ENCODE measurements at places on chromosomes 5 and 9.

GRCh38 chr9:4276856-4277255 lies 23.0 kb downstream of the GLIS3 start:
- DNase-seq = no peak

- DNase-seq = no peak
Observed at GRCh38 chr5:103211576-103212561, 46.7 kb upstream of the MACIR start.

GRCh38 chr5:96172436-96172835 lies 210.8 kb upstream of the ELL2 start:
- peak; percentile 75 for DNase-seq

GRCh38 chr9:108333530-108333983 lies 522.2 kb downstream of the ACTL7B start:
- DNase-seq = no peak

DNA sequence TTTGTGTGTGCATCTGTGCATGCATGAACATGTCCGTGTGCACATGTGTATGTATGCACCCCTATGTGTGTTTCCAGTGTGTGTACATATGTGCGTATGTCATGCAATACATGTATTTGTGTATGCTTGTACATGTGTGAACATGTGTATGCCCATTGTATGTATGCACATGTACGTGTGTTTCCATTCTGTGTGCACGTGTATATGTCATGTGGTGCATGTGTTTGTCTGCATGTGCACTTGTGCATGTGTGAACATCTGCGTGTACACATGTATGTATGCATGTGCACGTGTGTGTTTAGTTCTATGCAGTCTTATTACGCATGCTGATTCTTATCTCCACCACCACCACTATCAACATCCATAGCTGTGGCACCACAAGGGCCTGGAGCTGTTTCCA lies 403.5 kb upstream of the IRX4 start:
- no peak for DNase-seq

- no peak for DNase-seq
Observed at GRCh38 chr5:136679233-136679632, 313.9 kb upstream of the TRPC7 start.

GRCh38 chr5:15544039-15544438 lies 44.1 kb downstream of the FBXL7 start:
- DNase-seq = no peak

DNA sequence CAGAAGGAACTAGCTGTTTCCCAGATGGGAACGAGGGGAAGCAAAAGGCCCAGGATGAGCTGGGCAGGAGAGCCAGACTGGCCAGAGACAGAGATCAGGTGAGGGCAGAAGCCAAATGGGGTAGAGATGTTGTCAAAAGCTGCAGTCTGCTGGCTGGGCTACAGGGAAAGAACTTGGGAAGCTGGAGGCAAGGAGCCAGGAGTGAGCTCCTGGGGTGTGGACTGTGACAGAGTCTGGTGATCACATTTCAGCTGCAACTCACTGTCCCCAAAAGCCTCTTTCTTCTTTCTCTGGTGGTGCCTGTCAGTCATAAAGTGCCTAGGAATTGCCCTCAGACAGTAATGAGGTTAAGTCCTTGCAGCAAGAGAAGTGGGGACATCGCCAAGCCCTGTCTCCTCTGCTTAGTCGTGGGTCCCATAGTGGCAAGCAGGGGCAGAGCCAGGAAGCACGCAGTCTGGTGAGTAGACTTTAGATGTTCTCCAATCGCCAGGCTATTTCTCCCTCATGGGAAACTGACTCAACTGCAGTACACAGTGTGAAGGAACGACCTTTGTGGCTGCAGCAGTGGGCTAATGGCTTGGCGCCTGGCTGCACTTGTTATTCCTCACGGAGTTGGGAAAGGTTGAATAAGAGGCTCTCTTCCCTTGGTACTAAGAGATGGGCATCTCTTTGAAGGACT lies 2.5 kb upstream of the FSD1L start:
- no peak for DNase-seq

- no peak for DNase-seq
Observed at GRCh38 chr5:56506211-56506965, 273.3 kb upstream of the ANKRD55 start.

- no peak for DNase-seq
Observed at GRCh38 chr5:171275841-171276544, 33.1 kb upstream of the TLX3 start.

DNA sequence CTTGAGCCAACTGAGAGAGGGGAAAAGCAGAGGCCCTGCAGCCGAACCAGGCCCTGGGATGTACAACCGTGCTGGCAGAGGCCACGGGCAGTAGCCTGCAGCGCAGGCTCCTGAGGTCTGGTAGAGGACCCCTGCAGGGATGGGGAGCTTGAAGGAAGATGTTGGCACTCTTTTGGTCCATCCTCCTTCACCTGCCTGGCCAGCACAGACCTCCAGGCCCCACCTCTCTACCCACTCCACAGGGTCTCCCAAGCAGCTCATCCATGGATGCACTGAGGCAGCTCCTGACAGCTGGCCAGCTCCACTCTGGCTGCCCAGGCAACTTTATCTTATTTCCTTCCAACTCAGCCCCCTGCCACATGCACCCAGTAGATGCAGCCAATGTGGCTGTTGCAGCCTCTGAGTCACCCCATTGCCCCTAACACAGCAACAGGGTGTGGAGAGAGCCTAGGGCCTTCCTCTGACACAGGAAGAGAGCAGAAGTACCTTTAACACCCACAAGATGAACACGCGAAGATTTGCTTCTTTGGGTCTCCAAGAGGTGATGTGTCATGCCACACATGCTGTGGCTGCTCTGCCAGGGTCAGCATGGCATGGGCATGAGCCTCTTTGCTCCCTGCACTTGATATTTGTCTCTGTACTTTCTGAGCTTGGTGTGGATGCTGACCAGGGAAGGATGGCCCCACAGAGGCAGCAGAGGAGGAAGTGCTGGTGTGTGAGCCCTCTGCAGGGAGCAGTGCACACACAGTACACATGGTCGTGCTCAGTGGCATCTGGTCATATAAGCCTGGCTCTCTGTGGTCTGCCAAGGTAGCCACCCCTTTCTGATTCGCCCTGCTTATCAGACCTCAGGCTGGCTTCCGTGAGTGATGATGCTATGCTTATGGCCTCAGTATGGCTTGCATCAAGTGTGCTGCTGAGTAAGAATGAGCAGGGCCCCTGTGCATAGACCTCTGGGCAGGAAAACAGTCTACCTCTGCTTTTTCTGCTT lies 117.2 kb downstream of the NRG2 start:
- no peak for DNase-seq

DNA sequence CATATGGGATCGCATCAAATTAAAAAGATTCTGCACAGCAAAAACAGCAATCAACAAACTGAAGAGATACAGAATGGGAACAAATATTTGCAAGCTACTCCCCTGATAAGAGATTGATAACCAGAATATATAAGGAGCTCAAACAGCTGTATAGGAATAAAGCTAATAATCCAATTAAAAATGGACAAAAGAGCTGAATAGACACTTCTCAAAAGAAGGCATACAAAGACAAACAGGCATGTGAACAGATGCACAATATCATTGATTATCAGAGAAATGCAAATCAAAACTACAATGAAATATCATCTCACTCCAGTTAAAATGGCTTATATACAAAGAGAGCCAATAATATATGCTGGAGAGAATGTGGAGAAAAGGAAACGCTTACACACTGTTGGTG lies 110.6 kb downstream of the PLCXD3 start:
- no peak for DNase-seq

DNA sequence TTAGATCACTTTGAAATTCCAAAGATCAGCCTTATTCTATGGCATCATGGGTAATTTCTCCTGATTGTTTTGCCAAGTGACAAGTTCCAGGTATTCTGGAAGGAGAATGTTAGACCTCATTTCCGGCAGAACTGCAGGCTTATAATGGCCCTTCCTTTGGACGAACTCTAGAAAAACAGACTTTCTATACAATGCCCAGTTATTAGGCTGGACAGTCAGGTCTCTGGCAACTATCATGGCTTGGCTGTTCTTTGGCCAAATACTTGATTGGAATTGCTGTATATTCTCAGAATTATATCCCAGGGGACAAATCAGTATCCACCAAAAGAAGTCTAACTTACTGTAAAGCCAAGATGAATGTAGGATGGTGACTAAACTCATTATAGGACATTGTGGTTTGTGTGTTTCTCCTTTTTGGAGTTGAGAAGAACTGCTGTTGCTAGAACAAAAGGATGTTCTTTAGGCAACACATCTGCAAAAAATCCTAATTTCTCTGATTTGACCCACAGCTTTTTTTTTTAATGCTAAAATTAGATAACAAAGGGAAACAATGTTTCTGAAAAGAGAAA lies 69.0 kb downstream of the ADAMTSL1 start:
- DNase-seq = peak; percentile 42

- no peak for DNase-seq
Observed at GRCh38 chr5:108686676-108687075, 61.0 kb upstream of the FER start.

GRCh38 chr5:177393990-177394389 lies 6.5 kb downstream of the PFN3 start:
- no peak for DNase-seq

GRCh38 chr5:103646698-103647614 lies 84.4 kb upstream of the NUDT12 start:
- DNase-seq = no peak

DNA sequence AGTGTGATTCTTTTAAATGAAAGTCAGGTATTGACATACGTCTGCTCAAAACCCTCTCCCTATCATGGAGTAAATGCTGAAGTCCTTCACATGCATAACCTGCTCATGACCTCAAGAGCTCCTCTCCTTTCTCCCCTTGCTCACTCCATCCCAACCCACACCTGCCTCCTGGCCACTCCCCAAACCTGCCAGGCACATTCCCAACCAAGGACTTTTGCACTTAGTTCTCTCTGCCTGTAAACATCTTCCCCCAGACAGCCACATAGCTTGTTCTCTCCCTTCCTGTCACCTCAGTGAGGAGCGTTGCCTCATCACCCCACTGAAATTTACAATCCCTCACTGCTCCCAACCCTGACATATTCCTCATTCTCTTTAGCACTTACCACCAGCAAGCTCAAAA lies 8.7 kb downstream of the SETD9 start:
- no peak for DNase-seq

- DNase-seq = peak; percentile 35
Observed at GRCh38 chr9:124665391-124666058, 105.6 kb downstream of the NR6A1 start.

- DNase-seq = peak; percentile 71
Observed at GRCh38 chr9:87725900-87726709, at the start of gene CTSL. Gene CTSL (plus strand): TSS chr9:87726119. CDS start chr9:87727604, 1,485 bp downstream.

- DNase-seq = peak; percentile 44
Observed at GRCh38 chr5:13478831-13479465, 465.5 kb downstream of the DNAH5 start.

- DNase-seq = no peak
Observed at GRCh38 chr9:87670572-87671264, 55.2 kb upstream of the CTSL start.
